ENCODE measurements at places on chromosomes 11 and 22.

GRCh38 chr11:71248656-71249055 is 3.7 kb downstream of the SHANK2 start:
- no peak for DNase-seq

GRCh38 chr11:28981381-28981780 is 873.2 kb downstream of the METTL15 start:
- DNase-seq: no peak

DNA sequence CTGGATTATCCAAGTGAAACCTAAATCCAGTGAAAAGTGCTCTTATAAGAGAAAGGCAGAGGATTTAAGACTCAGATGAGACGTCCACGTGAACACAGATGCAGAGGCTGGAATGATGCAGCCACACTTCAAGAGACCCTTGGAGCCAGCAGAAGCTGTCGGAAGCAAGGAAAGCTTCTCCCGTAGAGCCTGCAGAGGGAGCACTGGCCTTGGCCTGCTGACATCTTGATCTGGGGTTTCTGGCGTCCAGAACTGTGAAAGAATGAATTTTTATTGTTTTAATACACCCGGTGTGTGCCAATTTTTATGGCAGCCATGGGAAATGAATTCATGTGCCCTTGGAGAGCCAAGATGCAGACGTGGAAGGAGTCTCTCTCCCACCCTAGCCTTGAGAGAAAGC is 407.0 kb upstream of the B3GAT1 start:
- DNase-seq: no peak

DNA sequence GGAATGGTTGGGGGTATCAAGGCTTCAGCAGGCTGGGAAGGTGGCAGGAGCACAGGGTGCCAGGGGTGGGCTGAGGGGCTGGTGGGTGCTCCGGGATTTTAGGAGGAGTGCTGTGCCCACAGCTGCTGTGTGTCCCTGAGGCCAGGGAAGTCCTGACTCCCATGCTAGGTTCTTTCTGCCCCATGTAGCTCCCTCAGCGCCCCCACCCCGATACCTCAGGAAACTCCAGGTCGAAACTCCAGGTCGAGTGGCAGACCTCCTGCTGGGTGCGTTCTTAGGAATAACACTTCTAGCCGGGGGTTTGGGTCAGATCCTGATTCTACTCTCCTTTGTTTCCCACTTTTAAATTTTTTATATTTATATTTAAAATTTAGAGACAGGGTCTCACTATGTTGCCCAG is 8.3 kb downstream of the AP2A2 start:
- no peak for DNase-seq

- DNase-seq: no peak
Measured at GRCh38 chr11:113796663-113797259, 17.2 kb downstream of the CLDN25 start.

DNA sequence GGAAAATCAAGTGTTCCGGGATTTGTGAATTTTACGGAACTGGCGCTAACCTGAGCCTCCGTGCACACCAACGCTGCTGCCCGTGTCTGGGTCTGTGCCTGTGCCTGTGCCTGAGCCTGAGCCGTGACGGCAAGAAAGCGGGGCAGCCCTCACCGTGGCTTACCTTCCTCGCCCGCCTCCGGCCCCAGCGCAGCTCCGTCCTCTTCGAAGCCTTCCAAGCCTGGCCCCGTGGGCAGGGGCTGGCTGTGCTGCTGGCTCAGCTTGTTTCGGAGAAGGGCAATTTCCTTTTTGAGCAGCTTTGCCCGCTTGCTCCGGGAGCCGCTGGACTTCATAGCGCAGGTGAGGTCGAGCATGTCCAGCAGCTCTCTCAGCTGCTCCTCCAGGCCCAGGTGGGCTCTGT is 33.8 kb downstream of the BRD1 start:
- DNase-seq: no peak

DNA sequence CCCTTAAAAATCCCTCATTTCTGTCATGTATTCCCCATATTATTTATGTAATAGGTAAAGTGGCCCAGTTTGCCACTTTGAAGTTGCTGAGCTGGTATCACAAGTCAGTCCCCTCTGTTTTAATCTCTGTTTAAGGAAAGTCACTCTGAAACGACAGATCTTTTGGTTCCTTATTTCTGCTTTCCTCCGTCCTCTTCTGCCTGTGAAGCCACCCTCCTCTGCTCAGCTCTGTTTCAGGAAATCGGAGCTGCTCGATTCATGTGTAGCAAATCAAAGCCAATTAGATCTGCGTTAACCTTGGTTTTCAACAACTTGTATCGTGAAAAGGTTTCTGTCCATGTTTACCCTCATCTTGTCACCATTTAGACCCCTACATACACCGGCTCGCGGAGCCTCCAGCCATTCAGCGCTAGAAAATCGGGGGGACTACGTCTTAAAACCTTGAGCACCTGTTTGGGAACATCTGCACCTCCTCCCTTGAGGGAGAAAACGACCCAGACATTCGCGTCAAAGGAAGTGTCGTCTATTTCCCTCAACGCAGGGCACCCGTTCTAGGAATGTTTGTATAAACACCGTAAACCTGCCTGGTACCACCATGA is 576 bp upstream of the SC5D start:
- no peak for DNase-seq

DNA sequence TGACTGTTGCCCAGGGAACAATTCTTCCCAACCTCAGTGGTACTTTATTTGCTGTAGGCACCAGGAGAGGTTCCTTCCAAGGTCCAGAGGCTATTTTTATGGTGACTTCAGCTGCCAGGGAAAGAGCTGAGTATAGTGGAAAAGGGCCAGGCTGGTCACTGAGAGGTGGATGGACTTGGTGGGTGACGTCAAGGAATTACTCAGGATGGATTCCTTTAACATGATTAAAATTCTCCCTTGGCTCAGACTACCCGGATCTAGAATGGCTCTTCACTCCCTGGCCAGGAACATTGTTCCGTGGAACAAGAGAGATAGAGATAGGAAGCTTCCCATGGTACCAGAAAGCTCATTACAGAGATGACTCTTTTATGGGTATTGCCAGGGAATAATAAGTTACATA is 8.7 kb upstream of the CALCA start:
- no peak for DNase-seq

GRCh38 chr11:118606157-118606843 is 1.1 kb upstream of the PHLDB1 start:
- no peak for DNase-seq

- no peak for DNase-seq
Measured at GRCh38 chr11:1052133-1053011, 15.9 kb upstream of the MUC6 start.

DNA sequence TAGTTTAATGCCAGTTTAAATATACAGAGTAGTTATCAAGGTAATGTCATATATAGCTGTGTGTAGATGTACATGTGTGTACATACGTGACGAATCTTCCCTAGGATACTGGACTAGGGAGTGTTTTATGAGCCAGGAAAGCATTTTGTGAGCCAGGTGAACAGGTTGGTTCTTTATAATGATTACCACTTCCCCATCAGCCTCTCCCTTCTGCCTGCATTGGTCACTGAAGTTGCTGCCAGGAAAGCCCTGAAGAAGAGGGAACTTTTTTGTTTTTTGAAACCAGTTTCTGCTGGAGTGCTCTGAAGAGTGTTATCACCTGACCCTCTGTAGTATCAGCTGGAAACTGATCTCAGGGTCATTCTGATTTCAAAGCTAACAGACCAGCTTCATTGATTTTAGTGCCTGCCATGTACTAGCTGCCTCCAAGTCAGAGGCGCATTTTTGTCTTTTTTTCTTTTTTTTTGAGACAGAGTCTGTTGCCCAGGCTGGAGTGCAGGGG is 14.2 kb upstream of the ST14 start:
- DNase-seq: no peak

DNA sequence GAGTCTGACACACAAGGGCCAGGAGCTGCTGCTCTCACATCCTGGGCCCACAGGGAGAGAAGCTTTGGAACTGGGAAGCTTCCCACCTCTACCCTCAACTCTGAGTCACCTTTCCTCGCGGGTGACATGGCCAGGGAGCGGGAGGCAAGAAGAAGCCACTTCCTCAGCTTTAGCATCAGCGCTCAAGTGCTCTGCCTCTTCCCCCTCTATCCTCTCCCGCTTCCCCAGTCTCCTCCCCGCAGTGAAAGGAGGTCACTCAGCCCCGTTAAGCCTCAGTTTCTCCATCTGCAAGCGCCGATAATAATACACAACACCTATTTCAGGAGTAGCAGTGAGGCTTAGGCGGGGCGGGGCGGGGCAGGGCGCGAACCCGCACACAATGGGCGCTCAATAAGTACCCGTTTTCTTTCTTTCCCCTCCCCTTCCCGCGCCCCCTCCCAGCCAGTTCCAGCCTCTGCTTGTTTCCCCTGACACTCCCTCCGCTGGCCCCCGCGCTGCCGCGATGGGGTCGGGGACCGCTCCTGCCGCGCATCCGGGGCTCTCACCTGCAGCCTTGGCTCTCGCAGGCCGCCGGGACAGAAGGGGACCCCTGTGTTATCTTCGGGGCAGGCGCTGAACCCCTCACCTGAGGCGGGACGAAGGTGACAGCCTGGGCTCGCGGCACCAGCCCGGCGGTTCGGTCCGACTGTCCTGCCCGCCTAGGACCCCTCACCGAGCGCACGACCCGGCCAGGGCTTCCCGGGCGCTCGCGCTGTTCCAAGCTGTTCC is 892 bp downstream of the GDPD5 start:
- DNase-seq: no peak

DNA sequence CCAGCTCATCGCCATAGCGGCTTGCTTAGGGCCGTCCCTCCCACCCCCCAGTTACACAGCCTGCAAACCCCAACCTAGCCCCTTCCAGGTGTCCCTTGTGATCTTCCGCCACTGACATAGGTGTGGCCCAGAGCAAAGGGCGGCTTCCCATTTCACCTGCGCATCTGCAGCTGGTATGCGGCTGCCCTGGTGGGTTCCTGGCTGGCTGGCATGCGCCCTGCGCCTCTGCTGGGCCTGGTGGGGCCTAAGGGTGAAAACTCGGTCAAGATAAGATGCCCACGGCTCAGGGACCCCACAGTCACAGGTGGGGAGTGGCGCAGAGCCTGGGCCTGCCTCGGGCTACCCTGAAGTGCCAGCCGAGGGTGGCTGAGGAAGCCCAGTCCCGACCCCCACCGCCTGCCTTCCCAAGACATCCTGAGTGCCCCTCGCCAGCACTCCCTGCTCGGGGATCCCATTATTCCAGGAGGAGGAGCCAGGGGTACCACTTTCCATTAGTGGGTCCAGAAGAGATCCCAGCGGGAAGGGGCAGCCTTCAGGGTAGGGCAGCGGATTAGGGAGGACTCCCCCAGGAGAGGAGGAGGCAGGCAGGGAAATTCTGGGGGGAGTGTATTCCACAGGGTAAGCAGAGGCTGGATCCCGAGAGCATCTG is 36.9 kb upstream of the KCNQ1OT1 start:
- no peak for DNase-seq

GRCh38 chr11:66637557-66638176 is 836 bp upstream of the RBM4 start:
- no peak for DNase-seq

DNA sequence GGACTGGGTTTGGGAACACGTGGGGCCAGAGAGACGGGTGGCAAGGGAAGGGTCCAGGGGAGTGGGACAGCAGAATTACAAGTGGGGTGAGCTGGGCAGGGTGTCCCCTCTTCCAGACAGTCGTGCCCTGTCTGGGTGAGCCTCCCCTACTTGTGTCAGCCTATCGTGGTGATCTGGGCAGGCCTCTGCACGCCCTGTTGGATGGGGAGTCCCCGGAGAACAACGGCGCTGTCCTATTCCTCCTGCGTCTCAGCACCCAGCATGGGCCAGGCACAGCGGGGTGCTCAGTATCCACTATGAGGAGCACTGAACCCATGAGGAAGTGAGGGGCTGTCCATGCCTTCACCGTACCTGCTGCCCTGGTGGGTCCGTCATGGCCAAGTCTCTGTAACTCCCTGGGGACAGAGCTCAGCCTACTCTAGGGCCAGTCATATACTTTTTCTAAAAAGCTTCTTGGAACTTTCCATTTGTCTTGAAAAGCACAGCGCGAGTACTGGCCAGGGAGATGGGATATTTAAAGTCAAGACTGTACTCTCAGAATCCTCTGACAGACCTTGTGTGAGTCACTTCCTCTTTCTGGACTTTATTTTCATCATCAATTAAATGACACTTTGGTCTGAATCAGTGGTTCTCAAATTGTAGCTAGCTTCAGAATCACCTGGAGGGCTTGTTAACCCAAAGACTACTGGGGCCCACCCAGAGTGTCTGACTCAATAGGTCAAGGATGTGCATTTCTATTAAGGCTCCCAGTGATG is 81.7 kb upstream of the NECTIN1 start:
- no peak for DNase-seq

GRCh38 chr11:129252621-129253020 is 60.5 kb upstream of the ARHGAP32 start:
- no peak for DNase-seq

DNA sequence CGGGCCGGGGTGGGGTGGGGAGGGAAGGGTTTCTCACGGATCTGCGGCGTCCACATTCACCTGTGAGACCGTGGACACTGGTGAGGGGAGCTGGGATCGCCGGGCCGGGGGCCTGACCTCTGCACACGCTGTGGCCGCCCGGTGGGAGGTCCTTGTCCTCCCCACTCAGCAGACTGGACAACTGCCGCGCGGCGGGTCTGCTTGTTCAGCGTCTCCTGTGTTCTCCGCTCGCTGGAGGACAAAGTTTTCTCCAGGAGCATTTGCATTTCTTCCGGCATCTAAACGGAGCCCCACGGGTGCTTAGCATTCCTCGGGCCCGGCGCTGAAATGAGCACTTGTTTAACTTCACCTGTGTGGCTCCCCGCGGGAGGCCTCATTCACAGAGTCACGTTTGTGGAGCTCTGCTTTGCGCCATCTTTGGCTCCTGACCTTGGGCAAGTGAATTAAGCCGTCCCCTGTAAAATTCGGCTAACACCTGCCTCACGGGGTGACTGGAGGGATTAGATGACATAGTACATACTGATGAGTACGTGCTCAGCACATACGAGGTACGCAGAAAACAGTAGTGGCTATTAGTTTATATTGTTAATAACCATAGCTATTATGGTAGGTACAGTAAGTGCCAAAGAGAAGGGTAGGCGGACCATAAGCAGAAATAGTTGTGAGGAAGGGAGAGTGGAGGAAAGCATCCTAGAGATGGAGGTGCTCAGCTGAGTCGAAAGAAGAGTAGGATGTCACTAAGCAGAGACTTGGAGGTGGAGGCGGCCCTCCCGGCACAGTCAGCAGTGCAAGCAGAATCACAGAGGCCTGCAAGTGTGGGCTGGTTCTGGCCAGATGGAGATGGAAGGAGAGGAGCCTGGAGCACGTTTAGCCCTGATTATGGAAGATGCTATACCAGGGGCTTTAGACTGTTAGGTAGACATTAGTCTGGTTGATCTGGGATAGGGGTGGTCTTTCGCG is 885 bp downstream of the TRMU start:
- no peak for DNase-seq
